ENCODE measurements at places on chromosomes 6 and 20. TPM values are rescaled to one million over a fixed set of nuclear protein-coding genes. Genes with fewer than 3 reads are reported as not detected.
A peak's percentile ranks its signal among the peaks of the same experiment; 100 is the strongest.

The MUC21 gene
- polyA plus RNA-seq: not detected

The FKBP1A gene
- 46.5 TPM for polyA plus RNA-seq

The FAXC gene
- not detected for polyA plus RNA-seq

The BHLHE23 gene
- not detected for polyA plus RNA-seq

The OR2J3 gene
- not detected for polyA plus RNA-seq

DNA sequence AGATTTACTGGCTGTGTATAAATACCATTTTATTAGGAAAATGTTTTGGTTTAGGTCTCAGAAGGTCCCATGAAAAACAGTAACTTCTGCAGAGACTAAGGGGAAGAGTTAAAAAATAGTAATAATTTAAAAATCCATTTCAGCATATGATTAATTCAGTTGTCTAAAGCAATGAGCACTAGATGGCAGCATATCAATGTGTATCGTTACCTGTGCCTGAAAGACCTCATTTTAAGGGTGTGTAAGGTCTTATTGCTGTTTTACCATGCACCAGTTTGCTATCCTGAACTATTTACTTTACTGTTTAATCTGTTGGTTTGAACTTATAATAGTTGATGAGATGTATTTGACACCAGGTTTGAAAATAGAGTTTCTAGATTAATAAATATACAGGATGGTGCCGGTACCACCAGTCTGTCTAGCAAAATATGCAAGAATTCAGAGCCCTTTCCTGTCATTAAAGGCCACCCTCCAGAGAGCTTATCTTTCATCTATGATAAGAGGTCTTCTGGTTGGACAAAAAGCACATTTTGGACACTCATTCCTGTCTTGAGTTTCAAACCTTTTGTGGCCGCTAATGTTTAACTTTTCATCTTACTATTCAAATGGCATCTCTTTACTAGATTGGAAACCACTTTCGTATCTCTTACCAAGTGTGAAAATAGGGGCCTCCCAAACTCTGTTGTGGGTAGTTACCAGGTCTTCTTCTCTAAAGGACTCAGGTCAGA lies 8.9 kb upstream of the AHI1 start:
- DNase-seq: peak; percentile 30

- no peak for DNase-seq
These were observed 75.3 kb downstream of the ERMARD start for GRCh38 chr6:169826697-169827096.

GRCh38 chr6:46381057-46381456 lies 110.2 kb downstream of the RCAN2 start:
- DNase-seq: no peak

DNA sequence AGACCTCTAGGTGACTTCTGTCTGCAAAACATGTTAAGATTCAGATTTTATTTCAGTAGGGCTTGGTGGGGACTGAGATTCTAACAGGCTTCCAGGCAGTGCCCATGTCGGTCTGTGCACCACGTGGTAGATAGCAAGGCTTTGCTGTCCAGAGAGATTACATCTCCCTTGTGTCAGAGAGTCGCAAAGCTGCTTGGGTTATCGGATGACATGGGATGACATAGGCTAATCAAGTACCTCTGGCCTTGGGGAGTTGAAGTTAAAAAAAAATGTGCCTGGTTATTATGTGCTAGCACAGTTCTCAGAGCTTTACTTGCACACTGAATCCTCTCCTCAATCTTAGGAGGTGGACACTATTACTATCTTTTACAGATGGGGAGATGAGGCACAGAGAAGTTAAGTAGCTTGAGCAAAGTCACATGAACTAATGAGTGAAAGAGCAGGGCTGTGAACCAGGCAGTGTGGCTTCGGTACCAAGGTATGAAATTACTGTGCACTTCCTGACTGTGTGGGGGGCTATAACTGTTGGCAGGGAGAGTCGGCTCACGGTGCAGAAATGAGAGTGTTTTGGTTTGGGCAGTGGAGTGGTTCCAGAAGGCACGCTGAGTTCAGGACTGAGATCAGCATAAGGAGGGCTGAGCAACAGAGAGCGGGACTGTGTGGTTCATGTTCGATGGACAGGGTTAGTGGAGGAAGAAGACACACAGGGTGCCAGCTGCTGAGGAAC lies 41.1 kb downstream of the FARS2 start:
- no peak for DNase-seq

DNA sequence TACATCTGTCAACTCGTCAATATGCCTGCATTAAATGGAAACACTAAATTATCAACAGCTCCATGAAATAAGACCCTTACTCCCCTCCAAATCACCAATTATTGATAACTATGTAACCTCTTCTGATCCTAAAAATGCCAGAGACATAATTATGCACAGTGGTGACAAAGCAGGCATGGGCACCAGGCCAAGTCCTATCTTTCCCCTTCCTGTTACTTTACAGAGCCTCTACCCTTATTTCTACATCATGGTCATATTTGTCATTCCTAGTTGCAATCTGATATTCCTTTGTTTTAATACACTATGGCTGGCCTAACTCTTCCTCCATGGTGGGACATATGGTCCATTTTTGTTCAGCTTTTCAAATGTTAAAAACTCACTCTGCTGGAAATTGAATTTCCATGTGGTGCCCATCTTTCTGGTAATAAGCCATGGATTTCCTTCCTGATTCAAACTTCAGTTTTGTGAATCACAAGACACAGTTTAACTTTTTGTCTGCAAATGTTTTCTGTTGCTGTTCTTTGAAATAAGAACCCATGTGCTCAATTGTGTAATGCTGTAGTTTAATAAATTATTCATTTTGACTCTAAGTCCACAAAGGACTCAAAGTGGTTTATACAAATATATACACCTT lies 41.8 kb upstream of the ARFGEF2 start:
- no peak for DNase-seq

- no peak for DNase-seq
These were observed at the start of gene OPRM1 for GRCh38 chr6:154039231-154039842. TSS of gene OPRM1 (plus strand) at chr6:154039240. CDS start at chr6:154039545, 305 bp downstream.

GRCh38 chr20:41476013-41476441 lies 109.4 kb upstream of the EMILIN3 start:
- no peak for DNase-seq

- DNase-seq: no peak
These were observed 1.1 kb downstream of the FAM184A start for GRCh38 chr6:119077391-119077642.

GRCh38 chr6:46734867-46735719 lies at the start of gene PLA2G7:
TSS of gene PLA2G7 (minus strand) at chr6:46735375. CDS start at chr6:46722891, 12,484 bp downstream.
- no peak for DNase-seq

DNA sequence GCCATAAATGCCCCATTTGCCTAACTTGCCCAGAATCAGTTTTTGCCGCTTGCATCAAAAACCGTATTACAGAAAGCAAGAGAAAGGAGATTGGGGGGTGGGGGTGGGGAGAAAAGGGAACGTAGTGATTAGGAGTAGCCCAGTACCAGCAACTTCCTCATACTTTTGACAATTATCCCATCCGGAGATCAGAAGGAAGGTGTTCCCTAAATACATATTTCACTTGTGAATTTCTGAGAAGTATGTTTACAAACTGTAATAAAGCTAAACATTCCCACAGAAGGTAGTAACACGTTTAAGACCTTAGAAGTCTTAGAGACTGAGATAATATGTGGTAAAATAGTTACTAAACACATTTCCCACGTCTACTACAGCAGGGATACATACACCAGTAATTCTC lies 14.5 kb downstream of the PREP start:
- no peak for DNase-seq

DNA sequence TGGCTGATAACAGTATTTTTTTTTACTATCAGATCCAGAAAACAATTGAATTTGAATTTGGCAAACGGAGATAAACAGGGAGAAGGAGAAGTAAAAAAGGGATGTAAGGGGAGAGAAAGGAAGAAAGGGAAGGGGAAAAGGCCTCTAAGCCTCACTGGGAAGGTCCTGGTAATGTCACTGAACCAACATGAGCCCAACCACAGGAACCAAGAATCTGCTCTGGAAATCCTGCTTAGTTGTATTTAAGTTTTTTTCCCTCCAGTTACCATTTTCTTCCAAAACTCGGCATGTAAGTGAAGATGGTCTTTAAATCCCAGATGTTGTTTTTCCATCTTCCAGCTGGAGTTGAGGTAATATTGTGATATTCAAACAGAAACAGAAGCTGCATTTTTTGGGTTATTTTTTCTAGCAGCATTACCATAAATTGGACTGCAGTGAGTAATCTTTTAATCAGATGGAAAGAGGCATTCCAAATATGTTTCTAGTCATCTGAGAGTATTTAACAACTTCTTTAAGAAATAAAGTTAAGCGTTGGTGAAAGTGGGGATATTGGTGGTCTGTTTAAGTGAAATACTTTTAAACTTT lies 91.1 kb downstream of the TXNDC5 start:
- DNase-seq: no peak

- no peak for DNase-seq
These were observed 529.5 kb downstream of the PRKN start for GRCh38 chr6:162198076-162198475.

GRCh38 chr6:94133106-94133505 lies 713.7 kb upstream of the EPHA7 start:
- no peak for DNase-seq

DNA sequence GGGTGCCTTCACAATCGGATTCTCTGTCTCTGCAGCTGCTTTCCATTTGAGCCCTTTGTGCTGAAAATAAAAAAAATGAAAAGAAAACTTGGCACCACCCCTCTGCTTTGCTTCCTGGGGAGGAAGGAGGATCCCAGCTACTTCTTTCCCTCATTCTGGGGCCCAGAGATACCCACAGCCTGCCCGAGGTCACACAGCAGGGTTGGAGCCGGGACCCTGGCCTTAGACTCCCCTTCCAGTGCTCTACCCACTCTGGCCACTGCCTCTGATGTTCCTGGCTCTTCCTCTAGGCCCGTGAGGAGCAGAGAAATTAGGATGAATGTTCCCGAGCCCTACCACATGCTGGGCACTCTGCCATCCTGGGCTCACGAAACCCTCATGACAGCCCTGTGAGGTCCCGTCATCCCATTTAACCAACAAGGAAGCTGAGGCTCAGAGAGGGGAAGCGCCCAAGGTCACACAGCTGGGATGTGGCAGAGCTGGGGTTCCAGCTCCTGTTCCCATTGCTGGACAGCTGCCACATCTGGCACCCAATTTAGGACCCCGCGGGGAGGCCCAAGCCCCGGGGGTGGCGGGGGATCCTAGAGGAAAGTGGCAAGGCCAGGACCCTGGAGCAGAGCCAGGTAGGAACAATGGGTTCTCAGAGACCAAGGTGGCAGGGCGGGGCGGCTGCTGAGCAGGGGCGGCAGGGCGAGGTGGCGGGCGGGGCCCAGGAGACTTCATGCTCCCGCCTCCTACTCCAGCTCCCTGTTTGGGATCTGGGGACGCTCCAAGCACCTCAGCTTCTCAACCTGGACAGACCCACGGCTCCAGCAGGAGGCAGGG lies 76.6 kb downstream of the CEBPB start:
- no peak for DNase-seq

GRCh38 chr20:56953048-56953586 lies 313.3 kb downstream of the BMP7 start:
- no peak for DNase-seq

Measured in naive thymus-derived CD4-positive, alpha-beta T cell (primary cell).